ENCODE measurements at places on chromosomes 1 and 21.
A peak's percentile ranks its signal among the peaks of the same experiment; 100 is the strongest.

DNA sequence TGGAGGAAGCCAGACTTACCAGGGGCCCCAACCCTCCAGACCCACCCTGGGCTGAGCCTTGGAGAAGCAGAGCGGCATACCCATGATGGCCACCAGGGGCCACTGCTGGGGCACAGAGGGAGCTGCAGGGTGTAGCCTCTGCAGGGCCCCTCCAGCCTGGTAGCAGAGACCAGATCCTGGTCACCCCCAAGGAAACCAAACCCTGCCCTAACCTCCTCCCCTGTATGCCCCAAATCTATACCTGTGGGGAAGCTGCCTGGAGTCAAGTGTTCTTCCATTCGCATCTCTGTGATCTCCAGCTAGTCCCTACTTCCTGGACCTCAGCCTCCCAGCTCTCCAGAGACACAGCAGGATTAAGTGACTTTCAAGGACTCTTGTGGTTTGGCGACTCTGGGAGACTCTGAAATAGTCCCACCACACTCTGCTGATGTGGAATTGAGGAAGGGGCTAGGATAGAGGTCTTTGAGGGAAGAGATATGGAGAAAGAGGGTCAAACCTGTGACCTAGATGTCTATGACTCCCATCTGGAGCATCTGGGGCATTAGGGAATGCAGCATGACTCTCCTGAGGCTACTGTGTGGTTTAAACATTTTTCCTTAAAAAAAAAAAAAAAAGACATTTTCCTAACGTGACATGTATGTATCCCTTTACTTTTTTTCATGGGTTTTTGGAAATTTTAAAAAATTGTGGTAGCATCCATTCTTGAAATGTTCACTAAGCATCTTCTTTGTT is 119.2 kb upstream of the IPO9 start:
- DNase-seq, result peak; percentile 54

DNA sequence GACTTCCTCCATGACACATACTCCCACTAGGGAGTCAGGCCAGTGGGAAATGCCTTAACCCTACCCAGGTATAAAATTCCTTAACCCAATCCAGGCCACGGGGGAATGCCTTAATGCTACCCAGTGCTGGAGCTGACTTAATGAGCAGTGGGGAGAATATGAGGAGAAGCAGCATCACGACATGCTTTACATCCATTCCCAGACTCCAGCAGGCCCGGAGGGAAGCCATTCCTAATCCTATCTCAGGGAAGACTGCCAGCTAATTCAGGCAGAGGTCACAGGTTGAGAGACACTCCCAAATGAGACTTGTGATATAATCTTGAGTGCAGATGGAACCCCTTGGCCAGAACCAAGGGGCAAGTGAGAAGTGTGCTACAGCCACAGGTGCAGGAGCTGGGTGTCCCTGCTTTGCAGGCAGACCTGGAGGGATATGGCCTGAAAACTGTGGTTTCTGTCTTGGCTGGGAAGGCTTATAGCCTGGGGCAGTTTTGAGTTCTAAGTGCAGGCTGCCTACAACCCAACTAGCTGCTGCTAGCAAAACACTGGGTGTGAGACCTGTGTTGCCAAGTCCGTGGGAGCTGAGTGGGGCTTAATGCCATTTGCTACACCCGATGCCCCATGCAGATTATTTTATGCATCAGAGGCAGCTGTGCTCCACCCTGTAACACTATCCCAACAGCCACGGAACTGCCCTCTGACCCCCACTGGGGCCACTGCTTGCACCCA is 45.1 kb upstream of the GUCA2A start:
- DNase-seq, result no peak

GRCh38 chr1:14593302-14593701 is 5.2 kb upstream of the KAZN start:
- DNase-seq, result no peak

GRCh38 chr1:57270927-57271698 is 152.7 kb downstream of the DAB1 start:
- DNase-seq, result no peak

DNA sequence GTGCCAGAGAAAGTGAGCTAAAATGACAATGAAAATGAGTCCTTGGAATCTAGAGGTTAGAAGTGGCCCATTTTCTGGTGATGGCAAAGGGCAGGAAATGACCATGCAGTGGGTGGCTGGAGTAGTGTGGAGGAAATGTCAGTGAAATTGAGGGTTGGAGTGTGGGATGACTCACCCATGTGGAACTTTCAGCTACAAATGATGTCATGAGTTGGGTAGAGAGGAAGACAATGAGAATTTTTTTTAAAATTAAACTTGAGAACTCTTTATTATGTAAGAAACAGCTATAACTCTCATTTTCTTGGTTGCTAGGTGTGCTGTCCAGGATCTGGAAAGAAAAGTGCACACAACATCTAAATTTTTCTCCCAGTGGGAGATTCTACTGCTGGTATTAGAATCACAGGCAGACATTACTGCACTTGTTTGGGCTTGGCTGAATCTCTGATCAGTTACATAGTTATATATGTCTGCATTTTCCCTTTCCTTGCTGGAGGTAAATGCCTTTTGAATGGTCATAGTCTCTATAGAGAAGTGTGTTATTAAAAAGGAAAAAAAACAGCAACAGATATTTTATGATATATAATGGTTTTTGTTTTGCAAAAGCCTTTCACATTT is 56.8 kb upstream of the GNG12 start:
- DNase-seq, result no peak

DNA sequence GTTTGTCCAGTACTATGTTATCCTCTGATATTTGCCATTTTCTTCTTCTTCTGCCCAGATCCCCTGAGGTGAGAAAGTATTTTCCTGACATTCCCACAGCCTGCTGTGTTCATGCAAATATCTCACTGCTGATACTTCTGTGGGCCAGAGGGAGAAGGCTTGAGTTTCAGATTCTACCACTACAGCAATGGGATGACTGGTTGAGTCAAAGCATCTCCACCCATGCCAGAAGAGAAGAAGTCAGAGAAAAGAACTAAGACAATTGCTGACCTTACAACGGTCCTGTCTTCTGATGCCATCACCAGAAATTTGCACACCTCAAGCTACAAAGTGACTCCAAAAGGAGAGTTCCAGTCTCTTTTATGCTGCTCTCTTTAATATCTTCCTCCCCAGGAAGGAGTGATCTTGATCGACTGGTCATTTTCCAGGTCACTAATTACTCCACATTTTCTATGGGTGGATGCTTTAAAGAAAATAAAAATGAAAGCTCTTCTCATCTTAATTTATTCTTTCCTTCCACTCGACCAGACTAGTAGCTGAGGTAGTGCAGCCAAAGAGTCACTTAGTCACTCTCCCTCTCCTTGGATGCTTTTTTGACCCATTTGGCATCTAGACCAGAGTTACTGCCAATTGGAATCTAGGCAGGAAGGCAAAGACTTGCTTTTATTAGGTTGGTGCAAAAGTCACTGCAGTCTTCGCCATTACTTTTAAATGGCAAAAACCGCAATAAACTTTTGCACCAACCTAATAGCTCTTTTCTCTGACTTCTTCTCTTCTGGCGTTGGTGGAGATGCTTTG is 195.1 kb downstream of the PTPRC start:
- no peak for DNase-seq
